ENCODE measurements at places on chromosomes 1 and 21. TPM values are rescaled to one million over a fixed set of nuclear protein-coding genes. Genes with fewer than 3 reads are reported as not detected.
A peak's percentile ranks its signal among the peaks of the same experiment; 100 is the strongest.

DNA sequence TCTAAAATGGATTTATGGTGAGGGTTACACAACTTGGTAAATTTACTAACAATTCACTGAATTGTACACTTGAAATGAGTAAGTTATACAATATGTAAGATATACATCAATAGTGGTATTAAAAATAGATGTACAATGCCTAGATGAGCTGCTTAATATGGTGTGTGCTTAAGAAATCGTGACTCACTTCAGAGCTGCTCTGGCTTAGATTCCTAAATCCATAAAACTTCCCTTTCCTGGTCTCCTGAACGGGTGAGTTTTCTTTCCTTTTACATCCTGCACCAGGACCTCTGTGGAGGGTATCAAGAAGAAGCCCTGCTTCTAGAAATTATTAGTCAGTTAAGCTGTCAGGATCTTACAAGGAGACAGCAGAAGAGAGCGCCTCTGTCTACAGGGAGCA is 30.4 kb downstream of the H3-3A start:
- DNase-seq = no peak
- H3K4me1 ChIP-seq = no peaks in the 10 kb centered on the region
- no peaks in the 10 kb centered on the region for H3K27me3 ChIP-seq
- H3K27ac ChIP-seq = no peak overlapping the region
- no peak overlapping the region for H3K4me3 ChIP-seq

- H3K4me3 ChIP-seq = no peak overlapping the region
- DNase-seq = no peak
- no peak overlapping the region for H3K27ac ChIP-seq
- H3K36me3 ChIP-seq = no peaks in the 10 kb centered on the region
- no peaks in the 10 kb centered on the region for H3K27me3 ChIP-seq
- H3K4me1 ChIP-seq = no peaks in the 10 kb centered on the region
These were observed 205.1 kb upstream of the COA6 start for GRCh38 chr1:234168061-234168724.

DNA sequence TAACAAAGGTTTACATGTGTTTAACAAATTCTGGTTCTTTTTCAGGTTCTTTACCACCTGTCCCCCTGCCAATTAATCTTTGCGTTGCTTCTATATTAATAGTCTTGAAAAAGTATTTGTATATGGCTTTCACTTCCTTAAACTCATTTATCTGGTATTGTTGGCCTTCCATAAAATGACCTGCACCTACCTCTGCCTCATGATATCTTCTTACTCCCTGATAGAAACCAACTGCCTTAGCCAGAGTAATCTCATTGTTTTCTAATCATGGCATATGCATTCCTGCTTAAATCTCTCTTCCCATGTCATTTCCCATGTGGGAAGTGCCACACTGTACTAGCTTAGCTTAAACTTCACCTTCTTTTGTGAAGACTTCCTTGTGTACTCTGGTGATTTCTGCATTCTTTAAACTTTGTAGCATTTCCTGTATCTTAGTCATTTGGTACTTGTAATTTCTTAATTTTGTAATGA is 8.7 kb downstream of the SMG7 start:
- no peak overlapping the region for H3K27ac ChIP-seq
- H3K4me3 ChIP-seq = no peak overlapping the region
- H3K36me3 ChIP-seq = no peaks in the 10 kb centered on the region
- no peaks in the 10 kb centered on the region for H3K27me3 ChIP-seq
- no peak for DNase-seq

Gene YRDC
- total RNA-seq = 11.6 TPM

DNA sequence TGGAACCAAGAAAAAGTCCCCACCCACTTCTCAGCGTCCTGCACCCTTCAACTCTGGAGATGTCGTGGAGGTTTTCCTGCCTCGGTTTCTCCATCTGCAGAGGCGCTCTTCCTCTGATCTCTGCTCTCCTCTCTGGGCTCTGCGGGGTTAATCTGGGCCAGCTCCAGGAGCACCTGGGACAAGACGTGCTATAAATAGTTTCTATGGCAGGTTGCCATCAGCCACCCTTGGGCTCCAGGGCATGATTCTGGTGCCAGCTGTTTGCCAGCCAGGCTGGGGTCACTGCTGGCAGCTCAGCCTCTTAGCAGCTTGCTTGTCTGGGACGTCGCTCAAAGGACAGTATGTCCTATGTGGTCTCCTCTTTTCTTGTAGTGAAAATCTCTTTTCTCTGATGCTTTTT is 137.1 kb downstream of the ACTL8 start:
- no peaks in the 10 kb centered on the region for H3K4me1 ChIP-seq
- DNase-seq = peak; percentile 83
- peaks cover 13% of the 10 kb centered on the region for H3K27me3 ChIP-seq

DNA sequence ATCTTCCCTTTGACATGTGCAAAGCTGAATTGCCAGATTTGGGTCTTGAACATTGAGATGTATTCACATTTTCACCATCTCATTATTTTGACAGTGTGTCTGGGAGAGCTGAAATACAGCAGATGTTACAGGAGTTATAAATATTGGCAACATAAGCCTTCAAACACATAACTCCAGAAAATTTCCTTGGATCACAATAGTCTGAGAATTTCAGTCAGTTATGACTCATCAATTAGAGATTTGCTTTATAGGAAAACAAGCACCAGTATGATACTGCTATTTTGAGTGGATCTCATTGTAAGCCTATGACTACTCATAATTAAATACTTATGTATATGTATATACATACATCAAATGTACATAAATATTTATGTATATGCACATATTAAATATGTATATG is 1171.8 kb downstream of the AMY1C start:
- H3K27me3 ChIP-seq = no peaks in the 10 kb centered on the region
- no peaks in the 10 kb centered on the region for H3K4me1 ChIP-seq
- DNase-seq = no peak
- no peak overlapping the region for H3K4me3 ChIP-seq

- H3K36me3 ChIP-seq = no peaks in the 10 kb centered on the region
- H3K4me1 ChIP-seq = no peaks in the 10 kb centered on the region
- H3K4me3 ChIP-seq = no peak overlapping the region
- no peak overlapping the region for H3K27ac ChIP-seq
These were observed 81.2 kb upstream of the BARHL2 start for GRCh38 chr1:90798344-90798743.

Gene TENT5C
- total RNA-seq = 4.0 TPM

DNA sequence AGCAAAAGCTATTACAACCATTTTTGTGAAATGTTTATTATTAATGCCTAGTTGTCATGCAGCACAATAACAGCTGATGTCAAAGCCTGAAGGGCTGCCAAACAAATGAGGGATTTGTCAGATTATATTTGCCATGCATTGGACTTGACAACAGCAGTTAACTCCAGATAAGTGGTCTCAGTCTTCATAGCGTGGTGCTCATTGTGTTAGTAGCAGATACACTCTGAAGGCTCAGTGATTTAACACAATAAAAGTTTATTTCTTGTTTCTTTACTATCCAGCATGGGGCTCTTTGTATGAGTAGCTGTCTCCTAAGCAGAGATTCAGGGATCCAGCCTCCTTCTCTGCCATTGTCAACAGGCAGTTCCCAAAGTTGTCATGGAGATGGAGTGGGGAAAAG is 76.0 kb upstream of the PTGFRN start:
- no peaks in the 10 kb centered on the region for H3K4me1 ChIP-seq
- no peak for DNase-seq
- H3K4me3 ChIP-seq = no peak overlapping the region

- no peak overlapping the region for H3K27ac ChIP-seq
- H3K36me3 ChIP-seq = no peaks in the 10 kb centered on the region
- DNase-seq = no peak
- H3K27me3 ChIP-seq = no peaks in the 10 kb centered on the region
These were observed 323.3 kb downstream of the KCTD3 start for GRCh38 chr1:215890438-215890837.

- DNase-seq = peak; percentile 81
- no peak overlapping the region for H3K4me3 ChIP-seq
- H3K4me1 ChIP-seq = no peaks in the 10 kb centered on the region
- no peaks in the 10 kb centered on the region for H3K36me3 ChIP-seq
- no peaks in the 10 kb centered on the region for H3K27me3 ChIP-seq
- H3K27ac ChIP-seq = peak overlapping the region; percentile 65
These were observed 98.0 kb upstream of the BCAR3 start for GRCh38 chr1:93779540-93780165.
